ENCODE measurements at places on chromosomes 6 and 20.

- DNase-seq = no peak
Observed at GRCh38 chr6:108114841-108115597, 40.5 kb upstream of the OSTM1 start.

- no peak for DNase-seq
Observed at GRCh38 chr6:149855040-149855654, 9.0 kb downstream of the LRP11 start.

DNA sequence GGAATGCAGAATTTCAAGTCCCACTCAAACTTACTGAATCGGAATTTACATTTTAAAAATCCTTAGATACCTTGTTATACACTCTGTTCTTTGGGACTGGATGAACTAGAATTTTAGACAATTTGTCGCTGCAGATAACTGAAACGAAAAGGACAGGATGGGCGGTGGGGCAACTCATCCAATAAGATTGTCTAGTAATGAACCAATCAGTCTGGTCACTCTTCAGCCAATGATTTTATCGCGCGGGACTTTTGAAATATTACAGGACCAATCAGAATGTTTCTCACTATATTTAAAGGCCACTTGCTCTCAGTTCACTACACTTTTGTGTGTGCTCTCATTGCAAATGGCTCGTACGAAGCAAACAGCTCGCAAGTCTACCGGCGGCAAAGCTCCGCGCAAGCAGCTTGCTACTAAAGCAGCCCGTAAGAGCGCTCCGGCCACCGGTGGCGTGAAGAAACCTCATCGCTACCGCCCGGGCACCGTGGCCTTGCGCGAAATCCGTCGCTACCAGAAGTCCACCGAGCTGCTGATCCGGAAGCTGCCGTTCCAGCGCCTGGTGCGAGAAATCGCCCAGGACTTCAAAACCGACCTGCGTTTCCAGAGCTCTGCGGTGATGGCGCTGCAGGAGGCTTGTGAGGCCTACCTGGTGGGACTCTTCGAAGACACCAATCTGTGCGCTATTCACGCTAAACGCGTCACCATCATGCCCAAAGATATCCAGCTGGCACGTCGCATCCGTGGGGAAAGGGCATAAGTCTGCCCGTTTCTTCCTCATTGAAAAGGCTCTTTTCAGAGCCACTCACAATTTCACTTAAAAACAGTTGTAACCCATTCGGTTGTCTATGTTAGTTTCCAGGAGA, 41.9 kb upstream of the HFE start:
- DNase-seq = no peak

DNA sequence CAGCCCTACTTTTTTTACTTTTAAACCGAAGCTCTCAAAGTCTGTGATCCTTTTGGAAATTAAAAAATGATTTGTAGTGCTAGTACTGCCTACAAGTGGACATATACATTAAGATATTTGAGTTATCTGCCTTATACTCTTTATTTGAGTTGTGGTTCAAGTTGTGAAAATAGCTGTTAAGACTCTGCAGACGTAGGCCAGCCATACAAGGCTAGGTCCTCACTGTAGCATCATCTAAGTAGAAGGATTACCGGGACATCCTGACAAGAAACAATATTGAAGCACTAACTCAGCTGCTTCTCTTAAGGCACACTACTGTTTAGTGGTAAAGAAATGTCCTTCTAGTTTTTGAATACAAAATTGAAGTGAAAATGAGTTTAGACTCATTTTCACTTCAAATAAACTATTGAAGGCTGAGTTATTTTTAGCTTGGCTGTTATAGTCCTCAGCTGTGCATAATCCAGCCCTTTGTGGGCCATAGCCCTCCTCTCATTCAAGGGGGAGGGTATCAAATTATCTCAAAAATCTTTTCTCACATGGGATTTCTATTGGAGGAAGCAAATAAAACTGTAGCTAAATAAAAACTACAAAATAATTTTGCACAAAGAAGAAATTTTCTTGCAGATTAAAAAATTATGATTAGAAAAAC, 68.1 kb downstream of the JAG1 start:
- DNase-seq = no peak

GRCh38 chr6:12528136-12528535, 188.4 kb upstream of the PHACTR1 start:
- DNase-seq = no peak

- no peak for DNase-seq
Observed at GRCh38 chr6:17278289-17279063, 2.7 kb upstream of the RBM24 start.

DNA sequence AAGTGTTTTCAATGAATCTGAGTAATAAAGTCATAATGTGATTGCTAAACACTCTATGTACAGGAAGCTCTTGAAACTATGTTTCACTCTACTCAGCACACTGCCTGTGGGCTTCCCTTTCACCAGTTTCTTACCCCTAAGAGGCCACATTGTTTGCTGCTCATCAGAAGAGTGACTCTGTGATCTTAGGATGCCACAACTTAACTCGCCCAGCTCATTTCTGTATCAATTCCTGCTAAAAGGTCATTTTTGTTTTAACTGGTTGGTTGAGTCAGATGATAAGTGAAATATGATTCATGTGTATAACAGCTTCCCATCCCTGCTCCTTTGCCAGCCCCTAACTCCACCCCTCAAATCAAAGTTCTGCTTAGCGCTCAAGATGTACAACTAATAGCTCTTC, 9.8 kb upstream of the NDUFAF4 start:
- no peak for DNase-seq

GRCh38 chr20:4082406-4083097, 67.2 kb upstream of the RNF24 start:
- DNase-seq = peak; percentile 8

- no peak for DNase-seq
Observed at GRCh38 chr6:102732898-102733297, 1339.4 kb downstream of the GRIK2 start.

- DNase-seq = no peak
Observed at GRCh38 chr6:8982668-8983067, 547.3 kb upstream of the SLC35B3 start.

- DNase-seq = no peak
Observed at GRCh38 chr6:26468829-26469228, 11.1 kb downstream of the BTN2A1 start.

DNA sequence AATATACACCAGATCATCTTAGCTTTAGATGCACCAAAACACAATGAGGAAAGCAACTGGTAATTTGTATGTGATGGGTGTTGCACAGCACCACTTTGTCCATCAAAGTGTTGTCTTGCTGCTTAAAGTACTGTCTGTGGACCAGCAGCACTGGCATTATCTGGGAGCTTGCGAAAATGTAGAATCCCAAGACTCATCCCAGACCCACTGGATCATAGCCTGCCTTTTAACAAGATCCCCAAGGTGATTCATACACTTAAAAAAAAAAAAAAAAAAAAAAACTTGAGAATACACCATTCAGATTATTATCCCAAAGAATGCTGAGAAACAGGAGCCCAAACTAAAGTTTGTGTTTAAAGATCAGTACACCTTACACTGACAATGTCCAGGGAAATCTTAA, 123.4 kb downstream of the TASP1 start:
- DNase-seq = no peak
